Panc1 (cell line): ENCODE measurements at places on chromosomes 6 and 20. TPM values are rescaled to one million over a fixed set of nuclear protein-coding genes. Genes with fewer than 3 reads are reported as not detected.
A peak's percentile ranks its signal among the peaks of the same experiment; 100 is the strongest.

The IP6K3 gene
- total RNA-seq = not detected

- DNase-seq = no peak
These were observed 1.2 kb downstream of the TPD52L1 start for GRCh38 chr6:125154761-125155135.

The KIF13A gene
- 49.3 TPM for total RNA-seq

- no peak for DNase-seq
These were observed 53.5 kb upstream of the SASH1 start for GRCh38 chr6:148289153-148289552.

DNA sequence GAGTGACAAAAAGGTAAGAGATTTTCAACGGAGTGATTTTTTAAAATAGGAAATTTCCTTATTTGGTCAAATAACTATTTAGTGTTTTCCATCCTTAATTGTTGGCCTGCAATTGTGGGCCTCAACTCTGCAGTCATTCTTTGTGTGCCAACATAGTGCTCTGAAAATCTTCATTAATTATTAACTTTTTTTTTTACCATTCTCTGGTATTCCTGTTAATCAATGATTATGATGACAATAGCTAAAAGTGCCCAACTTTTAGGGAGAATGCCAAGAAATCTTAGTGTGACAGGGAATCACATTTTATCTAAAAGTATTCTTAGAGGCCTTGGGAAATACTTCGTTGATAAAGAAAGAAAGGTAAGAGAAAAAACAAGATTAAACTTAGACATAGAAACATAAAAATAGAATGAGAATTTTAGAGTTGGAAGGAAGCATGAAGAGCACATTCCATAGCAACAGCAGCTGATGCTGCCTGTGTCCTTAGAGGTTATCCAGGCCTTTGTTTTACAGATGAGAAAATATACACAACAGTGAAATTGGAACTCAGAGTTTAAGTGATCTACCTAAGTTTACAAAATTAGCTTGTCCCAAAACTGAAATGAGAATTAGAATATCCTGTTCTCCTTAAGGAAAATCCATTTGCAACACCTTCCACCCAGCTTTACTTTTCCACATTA is 1.2 kb downstream of the GPRC6A start:
- no peak for DNase-seq

- no peak for DNase-seq
These were observed 54.6 kb downstream of the PCSK2 start for GRCh38 chr20:17281478-17281877.

The MATN4 gene
- total RNA-seq = 0.15 TPM

- DNase-seq = no peak
These were observed 40.8 kb downstream of the IYD start for GRCh38 chr6:150409576-150410066.

The UCKL1 gene
- 47.4 TPM for total RNA-seq

- no peak for DNase-seq
These were observed 78.8 kb upstream of the MAP7 start for GRCh38 chr6:136628996-136629395.

- no peak for DNase-seq
These were observed 3.1 kb upstream of the CLDN20 start for GRCh38 chr6:155260686-155261085.

The MUC21 gene
- not detected for total RNA-seq

- no peak for DNase-seq
These were observed 3.8 kb upstream of the RANBP9 start for GRCh38 chr6:13715444-13715883.

DNA sequence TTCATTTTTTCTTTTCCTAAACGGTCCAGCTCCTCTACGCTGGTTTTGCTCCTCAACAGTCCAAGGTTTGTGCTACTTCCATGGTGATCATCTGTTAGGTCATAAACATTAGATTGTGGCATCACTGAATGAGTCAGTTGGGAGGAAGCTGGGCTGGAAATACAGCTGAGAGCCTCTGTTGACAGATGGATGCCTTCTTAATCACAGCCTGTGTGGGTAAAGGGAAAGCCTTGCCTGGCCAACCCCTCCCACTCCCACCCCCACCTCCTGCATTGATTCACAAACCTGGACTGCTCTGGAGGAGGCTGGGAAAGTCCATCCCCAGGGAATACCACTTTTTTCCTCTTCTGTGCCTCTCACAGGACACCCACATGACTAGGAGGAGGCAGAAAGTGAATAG is 180.6 kb upstream of the CCN2 start:
- peak; percentile 88 for DNase-seq

DNA sequence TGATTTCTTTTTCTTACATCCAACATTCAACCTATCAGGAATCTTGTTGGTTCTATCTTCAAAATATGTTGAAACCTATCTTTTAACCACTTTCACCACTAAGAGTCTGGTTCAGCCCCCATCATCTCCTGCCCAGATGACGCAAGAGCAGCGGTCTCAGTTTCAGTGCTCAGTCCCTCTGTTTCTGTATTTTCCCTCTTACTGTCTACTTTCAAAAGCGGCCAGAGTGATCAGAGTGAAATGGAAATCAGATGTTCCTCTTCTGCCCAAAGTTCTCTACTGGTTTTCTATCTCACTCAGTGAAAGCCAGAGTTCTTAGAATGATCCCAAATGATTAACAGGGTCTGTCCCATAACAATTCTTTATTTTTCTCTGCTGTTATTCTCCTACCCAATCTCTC is 147.9 kb upstream of the PDE7B start:
- no peak for DNase-seq

The FAM83B gene
- not detected for total RNA-seq

DNA sequence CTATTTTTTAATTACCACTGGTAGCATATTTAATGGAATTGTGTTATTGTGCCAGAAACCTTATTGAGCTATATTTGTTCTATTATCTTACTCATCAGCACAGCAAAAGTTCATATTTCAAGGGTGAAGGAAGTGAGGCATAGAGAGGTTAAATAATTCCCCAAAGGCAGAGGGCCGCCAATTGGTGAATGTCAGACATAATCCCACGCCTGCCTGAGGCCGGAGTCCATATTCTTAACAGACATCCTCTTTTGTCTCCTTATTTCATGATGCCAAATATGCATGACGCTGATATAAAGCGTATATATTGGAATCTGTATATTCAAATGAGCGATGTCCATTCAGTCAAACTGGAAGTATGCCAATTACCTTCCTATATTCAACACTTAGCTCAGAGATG is 505.0 kb upstream of the SLC35B3 start:
- no peak for DNase-seq
